ENCODE measurements at places on chromosomes 5 and 9.

- ATAC-seq, result peak; percentile 14
Measured at GRCh38 chr9:116550696-116551436, 136.2 kb upstream of the TRIM32 start.

DNA sequence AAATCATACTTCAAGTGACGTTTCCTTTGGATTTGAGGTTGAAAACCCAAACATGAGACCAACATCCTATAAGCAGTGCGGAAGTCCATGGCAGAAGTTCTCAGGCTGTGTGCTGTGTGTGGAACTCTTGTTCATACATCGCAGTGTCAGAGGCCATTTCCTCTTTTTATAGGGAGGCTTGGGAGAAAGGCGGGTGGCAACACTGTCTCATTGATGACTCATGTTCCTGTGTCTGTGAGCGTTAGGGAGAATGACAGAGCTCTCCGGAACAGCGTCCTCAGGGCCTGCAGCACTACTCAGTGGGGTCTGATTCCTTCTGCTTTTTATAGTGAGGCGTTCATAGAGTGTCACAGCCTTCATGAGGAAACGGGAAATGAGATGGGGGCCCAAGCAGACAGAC, 98.8 kb upstream of the BASP1 start:
- peak; percentile 96 for ATAC-seq

DNA sequence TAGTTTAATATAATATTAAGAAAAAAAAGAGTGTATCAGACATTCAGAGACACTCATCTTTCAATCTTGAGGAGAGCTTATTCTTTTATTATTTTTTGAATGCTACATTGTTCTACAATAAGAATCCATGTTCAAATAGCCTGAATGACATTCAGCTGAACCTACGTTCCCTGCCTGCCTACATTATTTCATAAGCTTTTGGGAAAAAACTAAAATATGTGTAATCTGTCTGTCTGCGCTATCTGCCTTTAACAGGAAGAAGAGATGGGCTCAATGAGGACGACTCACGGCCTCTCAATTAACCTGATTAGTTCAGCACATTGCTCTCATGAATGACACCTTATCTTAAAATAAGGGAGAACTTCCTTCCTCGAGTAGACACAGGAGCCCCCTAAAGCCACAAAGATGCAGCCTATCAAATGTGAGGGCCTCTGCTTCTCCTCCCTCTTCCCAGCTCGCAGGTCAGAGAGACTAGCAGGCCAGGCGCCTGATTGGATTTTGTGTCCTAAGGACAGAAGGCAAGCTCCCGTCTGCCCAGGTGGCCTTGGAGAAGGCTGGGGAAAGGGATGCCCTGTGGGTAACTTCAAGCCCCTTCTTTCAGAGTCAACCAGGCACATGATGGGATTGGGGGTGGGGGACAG, 37.8 kb downstream of the EBF1 start:
- ATAC-seq, result no peak

- ATAC-seq, result no peak
Measured at GRCh38 chr9:131618785-131619184, 73.5 kb downstream of the PRRT1B start.

- no peak for ATAC-seq
Measured at GRCh38 chr9:89844075-89844474, 239.3 kb downstream of the GADD45G start.

DNA sequence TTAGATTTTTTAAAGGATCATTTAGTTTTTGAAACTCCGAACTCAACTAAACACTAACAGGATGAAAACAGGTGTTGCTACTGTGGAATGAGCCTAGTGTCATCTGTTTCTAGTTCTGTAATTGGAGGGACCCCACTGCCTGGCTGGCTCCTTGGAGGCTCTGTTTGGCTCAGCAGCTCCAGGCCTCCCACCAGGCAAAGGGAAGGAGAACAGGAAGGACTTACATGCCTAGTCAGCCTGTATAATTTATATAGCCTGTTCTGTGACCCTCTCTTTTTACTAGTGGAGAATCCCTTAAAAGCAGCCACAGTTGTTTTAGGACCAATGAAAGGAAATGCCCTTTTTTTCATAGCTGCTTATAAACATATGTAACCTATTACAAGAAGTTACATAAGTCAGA, 21.1 kb upstream of the C5orf24 start:
- ATAC-seq, result no peak

DNA sequence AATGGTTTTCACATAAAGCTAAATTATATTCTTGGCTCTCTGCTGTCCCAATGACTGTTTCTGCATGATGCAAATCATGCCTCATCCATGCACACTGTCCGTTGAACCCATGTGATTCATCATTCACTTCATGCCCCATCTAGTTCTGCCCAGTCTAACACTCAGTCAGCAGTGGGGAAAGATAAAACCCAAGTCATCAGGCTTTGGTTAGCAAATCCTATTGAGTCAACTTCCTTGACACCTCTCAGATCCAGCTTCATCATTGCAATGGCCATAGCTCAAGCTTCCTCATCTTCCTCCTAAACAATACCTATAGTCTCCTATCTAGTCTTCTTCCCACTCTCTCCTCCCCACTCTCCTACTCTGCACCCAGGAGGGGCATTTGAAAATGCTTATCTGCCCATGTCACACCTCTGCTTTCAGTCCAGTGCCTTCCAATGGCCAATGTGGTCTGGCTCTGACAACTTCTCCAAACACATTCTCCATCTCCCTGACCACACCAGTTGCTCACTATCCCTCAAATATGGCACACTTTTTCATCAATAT, 266.0 kb upstream of the TRIM32 start:
- peak; percentile 93 for ATAC-seq

DNA sequence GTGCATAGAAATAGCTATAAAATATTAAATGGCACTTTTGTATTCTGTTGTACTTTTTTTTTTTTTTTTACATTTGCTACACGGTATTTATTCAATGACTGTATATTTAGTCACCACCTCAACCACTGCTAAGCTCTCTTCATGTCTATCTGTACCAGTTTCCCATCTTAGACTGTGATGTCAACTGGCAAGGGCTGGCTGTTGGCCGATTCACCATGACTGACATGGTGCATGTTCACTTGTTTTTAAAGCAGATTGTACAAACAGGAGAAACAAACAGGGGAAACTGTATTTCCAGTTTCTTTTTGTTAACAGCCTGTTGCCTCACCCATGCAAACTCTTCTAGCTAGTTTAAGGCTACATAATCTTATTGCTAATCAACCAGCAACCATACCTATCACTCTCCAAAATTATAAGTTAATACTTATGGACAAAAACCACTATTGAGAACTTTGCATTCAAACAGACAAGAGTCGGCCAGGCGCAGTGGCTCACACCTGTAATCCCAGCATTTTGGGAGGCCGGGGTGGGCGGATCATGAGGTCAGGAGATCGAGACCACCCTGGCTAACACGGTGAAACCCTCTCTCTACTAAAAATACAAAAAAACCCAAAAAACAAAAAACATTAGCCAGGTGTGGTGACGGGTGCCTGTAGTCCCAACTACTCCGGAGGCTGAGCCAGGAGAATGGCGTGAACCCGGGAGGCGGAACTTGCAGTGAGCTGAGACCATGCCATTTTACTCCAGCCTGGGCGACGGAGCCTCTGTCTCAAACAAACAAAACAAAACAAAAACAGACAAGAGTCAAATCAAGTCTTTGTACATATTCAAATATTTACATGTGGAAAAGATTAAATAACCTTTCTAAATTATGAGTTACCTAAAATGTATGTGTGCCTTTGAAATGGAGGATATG, 13.2 kb downstream of the ZFAND5 start:
- peak; percentile 2 for ATAC-seq

- ATAC-seq, result no peak
Measured at GRCh38 chr9:14780251-14780650, 57.7 kb upstream of the CER1 start.

DNA sequence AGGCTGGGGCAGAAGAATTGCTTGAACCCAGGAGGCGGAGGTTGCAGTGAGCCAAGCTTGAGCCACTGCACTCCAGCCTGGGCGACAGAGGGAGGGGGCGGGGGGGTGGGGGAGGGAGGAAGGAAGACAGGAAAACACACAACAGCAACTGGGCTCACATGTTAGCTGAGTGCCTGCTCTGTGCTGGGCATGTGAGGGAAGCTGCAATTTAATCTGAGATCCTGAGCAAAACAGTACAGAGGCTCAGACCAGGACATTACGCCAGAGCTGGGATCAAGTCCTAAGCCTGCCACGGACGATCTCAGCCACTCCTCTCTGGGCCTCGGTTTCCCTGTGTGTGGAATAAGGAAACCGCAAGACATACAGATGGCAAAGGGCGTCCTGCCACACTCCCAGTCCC, 119.1 kb downstream of the VAV2 start:
- no peak for ATAC-seq

GRCh38 chr5:73418244-73418691, 30.3 kb downstream of the FOXD1 start:
- no peak for ATAC-seq
